Right hindlimb (tissue), 1 donor: ENCODE measurements at places on chromosomes 16 and 17.

- no peak for DNase-seq
These were observed 42.5 kb downstream of the ARHGAP44 start for GRCh38 chr17:12831839-12832238.

DNA sequence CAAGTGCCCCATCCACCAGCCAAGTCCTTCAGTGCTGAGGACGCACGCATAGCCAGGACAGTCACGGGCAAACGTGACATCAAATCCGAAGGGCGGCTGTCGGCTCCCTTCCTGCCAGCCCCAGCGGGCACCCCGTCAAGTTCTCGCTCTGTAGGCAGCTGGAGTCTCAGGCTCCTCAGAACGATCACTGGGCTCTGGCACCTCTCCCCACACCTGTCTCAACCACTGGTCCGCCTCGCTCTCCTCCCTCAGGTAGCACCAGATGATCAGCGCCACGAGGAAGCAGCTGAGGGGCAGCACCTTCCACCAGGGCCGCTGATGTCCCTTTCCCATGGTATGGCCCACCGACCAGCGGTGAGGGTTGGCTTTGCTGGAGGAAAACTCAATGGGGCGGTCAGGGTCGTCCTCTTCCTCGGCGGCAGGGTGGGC lies 422 bp downstream of the UQCC4 start:
- DNase-seq = no peak

GRCh38 chr17:55451758-55452138 lies 30.1 kb upstream of the MMD start:
- no peak for DNase-seq

DNA sequence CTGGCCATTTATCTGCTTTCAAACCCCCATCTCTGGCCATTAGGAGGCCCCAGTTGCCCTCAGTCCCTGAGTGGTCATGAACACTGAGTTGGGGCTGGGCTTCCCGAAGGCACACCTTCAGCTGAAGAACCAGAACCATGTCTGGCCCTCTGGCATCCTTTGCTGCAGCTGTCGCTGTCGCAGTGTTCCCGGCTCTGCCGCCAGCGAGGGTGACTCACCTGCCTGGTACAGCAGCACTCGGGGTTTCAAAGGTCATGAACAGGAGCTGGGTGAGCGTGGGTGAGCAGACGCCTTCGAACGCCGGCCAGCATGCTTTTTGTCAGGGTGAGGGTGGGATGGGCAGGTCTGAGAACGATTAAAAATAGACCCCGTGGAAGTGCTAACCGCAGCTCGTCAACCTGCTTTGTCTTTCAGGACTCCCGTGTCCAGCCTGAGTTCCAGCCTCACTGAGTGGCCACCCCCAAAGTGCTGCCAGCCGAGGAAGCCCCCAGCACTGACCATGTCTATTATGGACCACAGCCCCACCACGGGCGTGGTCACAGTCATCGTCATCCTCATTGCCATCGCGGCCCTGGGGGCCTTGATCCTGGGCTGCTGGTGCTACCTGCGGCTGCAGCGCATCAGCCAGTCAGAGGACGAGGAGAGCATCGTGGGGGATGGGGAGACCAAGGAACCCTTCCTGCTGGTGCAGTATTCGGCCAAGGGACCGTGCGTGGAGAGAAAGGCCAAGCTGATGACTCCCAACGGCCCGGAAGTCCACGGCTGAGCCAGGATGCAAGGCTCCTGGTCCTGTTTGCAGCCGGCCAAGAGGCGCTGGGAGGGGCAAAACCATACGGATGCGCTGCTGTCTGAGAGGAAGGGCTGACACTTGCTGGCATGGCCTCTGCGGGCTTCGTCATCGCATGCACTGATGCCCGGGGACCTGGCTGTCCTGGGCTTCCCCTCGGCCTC lies 7.6 kb downstream of the SNN start:
- no peak for DNase-seq

DNA sequence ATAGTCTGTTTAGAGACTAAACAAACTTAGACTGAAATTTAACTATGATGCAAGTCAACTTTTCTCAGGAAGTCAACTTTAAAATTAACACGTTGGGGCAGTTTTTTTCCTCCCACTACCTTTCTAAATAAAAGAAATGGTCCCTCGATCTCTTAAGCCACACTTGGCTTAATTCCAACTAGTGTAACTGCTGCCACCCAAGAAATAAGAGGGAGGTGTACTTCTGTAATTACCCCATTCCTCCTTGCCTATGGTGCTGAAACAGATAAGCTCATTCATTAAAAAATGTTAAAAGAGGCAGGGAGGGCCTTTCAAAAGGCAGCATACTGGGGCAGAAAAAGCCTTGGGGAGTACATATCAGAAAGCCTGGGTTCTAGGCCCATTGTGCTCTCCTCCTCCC lies 59.8 kb downstream of the NCOR1 start:
- no peak for DNase-seq

DNA sequence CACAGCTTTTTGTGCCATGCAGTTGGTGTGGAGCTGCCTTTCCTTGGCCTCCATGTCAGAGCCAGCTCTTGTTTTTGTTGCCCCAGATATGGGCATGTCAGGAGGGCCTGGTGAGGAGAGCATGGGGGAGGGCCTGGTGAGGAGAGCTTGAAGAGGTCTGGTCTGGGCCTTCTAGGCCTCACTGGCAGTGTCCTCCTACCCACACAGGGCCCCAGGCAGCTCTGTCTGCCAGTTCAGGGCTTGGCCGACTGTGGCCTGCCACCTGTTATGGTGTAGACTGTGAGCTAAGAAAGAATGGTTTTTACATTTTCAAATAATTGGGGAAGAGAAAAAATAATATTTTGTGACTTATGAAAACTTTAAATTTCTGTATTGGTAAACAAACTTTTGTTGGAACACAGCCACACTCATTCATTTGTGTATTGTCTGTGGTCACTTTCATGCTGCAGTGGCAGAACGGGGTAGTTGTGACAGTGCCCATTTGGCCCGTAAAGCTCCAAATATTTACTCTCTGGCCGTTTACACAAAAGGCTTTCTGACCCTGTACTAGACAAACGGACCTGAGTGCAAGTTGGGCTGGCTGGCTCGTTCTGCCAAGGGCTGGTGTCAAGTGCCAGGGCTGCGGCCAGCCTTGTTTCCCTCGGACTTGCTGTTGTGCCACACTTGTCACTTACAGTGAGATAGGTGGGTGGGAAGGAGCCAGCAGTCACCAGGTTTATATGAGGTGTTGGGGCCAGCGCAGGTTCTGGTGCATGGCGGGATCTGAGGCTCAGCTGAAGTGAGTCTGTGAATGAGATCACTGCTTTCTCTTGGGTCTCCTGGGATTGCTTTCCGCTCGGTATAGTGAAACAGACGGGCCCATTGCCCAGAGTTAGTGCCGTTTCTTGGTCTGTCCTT lies 18.2 kb downstream of the PGS1 start:
- no peak for DNase-seq

DNA sequence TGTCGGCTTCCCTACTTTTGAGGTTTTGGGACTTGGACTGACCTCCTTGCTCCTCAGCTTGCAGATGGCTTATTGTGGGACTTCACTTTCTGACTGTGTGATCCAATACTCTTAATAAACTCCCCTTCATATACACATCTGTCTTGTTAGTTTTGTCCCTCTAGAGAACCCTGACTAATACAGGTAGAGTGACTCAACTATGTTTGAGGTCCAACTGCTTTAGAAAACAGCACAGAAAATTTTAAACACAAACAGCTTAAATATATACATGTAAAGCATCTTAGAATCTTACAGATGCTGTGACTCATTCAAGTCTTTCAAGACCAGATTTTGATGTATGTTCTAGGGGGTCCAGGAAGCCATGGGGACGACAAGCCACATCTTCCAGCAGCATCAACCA lies 11.7 kb downstream of the SDK2 start:
- DNase-seq = no peak

- no peak for DNase-seq
These were observed 19.3 kb downstream of the TRPV2 start for GRCh38 chr17:16434662-16435061.

GRCh38 chr16:404971-405486 lies 3.3 kb downstream of the DECR2 start:
- no peak for DNase-seq

DNA sequence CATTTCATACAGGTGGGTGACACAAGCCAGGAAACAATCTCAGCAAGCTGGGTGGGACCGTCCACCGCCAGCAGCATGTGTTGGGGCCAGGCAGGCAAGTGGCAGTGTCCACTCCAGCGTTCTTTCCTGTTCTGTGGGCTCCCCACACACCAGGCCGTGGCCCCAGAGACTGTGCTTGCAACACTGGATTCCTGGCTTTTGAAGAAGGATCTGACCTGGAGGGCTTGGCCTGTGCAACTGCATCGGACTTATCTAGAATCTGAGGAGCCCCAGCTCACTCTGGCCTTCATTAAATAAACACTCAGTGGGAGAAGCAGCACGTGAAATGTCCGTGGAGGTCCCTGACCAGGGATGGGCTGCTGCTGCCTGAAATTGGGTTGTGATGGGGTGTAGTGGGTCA lies 3.2 kb downstream of the KSR1 start:
- no peak for DNase-seq

GRCh38 chr17:74694081-74694480 lies 18.6 kb downstream of the CD300LF start:
- no peak for DNase-seq

DNA sequence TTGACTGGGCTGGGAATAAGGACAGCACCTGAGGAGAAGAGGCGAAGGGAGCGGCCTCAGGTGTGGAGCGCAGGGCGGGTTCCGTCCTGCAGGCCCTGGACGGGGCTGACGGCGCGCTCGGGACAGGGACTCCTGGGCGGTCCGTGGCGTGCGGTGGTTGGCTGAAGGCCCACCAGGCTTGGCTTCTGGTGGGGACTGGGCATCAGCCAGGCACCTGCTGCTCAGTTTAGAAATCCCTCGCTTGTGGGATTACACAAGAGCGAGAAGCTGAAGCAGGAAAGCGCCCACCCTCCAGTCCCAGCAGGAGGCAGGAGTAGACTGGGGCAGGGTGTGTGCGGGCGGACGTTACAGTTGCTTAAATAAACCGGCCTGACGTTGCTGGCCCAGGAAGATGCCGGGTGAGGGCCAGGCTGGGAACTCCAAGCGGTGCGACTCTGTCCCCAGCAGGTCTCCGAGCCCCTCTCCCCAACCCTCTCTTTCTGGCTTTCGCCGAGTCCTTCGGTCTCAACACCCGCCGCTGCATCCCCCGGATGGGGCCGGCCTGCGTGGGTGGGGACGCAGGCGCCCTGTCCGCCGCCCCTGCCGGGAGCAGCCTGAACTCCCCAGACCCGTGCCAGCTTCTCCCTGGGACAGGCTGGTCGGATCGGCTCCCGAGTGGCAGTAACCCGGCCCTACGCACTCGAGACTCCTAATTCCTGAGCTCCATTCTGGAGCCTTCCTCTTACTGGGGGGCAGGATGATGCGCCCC lies 639 bp downstream of the MIF4GD start:
- peak; percentile 77 for DNase-seq

DNA sequence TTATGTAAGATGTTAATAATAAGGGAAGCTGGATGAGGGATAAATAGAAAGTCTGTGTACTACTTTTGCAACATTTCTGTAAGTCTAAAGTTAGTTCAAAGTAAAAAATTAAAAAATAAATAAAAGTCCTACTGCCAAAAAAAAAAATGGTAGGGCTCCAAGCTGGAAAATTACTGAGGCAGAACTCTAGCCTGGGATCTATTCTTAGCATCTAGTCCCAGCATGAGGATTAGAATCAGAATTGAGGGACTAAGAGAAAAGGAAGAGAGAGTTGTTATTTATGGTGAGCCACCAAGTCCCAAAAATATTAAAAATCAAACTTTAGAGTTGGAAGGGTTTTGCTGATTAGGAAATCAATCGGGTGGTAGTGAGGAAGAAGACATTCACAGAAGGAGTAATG lies 110.3 kb downstream of the CYB561 start:
- no peak for DNase-seq

- DNase-seq = no peak
These were observed 16.9 kb downstream of the AANAT start for GRCh38 chr17:76484228-76484725.

- DNase-seq = no peak
These were observed 104.4 kb downstream of the AMFR start for GRCh38 chr16:56320811-56321558.

DNA sequence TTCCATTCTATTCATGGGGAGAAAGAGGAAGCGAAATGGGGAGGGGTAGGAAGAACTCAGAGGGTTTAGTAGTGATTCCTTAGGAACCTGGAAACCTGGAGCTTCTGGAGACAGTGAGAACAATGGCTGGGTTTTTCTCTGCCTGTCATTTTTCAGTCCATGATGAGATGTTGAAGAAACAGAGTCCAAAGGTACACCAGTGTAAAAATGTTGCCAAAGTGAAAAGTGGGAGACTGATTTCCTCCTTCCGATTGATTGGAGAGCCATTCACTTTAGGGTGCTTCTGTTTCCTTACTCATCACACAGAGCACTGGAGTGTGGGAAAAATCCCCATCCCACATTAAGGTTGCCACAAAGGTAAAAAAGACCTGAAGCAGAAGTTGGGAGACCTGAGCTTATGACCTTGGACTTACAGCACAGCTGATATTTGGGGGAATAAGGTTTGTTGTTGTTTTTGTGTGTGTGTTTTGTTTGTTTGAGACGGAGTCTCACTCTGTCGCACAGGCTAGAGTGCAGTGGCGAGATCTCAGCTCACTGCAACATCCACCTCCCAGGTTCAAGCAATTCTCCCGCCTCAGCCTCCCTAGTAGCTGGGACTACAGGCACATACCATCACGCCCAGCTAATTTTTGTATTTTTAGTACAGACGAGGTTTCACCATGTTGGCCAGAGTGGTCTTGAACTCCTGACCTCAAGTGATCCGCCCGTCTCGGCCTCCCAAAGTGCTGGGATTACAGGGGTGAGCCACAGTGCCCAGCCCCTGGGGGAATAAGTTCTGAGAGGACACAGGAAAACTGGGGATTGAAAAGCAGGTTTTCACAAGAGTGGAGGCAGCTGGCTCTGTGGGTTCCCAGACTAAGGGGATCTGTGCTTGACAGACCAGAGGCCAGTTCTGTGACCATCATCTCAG lies 1.4 kb upstream of the DHX8 start:
- no peak for DNase-seq

GRCh38 chr16:67071476-67072048 lies 38.2 kb upstream of the PHAF1 start:
- no peak for DNase-seq

DNA sequence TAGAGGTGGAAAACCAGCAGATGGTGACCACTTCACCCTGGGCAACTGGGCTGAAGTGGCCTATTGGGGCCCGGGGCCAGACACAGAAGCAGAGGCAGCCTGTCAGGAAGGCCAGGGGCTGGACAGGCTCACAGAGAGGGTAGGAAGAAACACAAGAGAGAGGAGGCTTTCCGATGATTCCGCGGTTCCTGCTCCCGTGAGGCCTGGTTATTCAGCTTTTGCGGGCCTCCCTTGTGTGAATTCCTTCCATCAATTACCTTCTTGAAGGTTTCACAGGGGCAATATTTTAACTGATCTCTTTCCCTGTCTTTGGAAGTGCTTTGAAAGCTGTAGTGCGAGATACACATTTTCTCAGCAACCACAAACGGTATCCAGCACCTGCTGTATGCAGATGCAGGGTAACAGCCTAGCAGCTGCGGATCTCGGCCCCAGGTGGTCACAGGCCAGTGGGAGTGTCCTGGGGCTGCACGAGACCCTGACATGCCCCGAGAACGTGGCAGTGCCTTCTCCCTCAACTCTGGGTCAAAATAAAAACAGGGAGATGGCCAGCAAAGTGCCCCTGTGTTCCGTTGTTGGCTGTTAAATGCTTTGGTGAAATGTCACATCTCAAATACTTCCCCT lies 11.6 kb upstream of the CMIP start:
- no peak for DNase-seq

- DNase-seq = no peak
These were observed 209.3 kb downstream of the HS3ST3B1 start for GRCh38 chr17:14510136-14510535.

- no peak for DNase-seq
These were observed 167.2 kb downstream of the CYB561 start for GRCh38 chr17:63278728-63279442.
